ENCODE measurements at places on chromosomes 16 and 17. TPM values are rescaled to one million over a fixed set of nuclear protein-coding genes. Genes with fewer than 3 reads are reported as not detected.
A peak's percentile ranks its signal among the peaks of the same experiment; 100 is the strongest.

SPAG7 gene
- 52.3 TPM for total RNA-seq

SYNGR3 gene
- 3.4 TPM for total RNA-seq

SUPT6H gene
- total RNA-seq = 69.4 TPM

KRT12 gene
- total RNA-seq = not detected

ACADVL gene
- 371 TPM for total RNA-seq

DNA sequence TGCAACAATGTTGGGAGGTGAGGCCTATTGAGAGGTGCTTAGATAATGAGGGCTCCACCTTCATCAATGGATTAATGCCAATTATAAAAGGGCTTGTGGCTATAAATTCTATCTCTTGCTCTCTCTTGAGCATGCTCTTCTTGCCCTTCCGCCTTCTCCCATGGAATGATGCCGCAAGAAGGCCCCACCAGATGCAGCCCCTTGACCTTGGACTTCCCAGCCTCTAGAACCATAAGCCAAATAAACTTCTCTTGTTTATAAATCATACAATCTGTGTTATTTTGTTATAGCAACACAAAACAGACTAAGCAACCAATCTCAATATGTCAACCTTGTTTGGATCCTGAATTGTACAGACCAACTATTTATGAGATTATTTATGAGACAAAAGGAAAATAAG, 20.0 kb downstream of the MYH10 start:
- no peaks in the 10 kb centered on the region for H3K36me3 ChIP-seq
- no peak overlapping the region for H3K27ac ChIP-seq
- no peaks in the 10 kb centered on the region for H3K4me1 ChIP-seq

ARL5C gene
- total RNA-seq = not detected

DNA sequence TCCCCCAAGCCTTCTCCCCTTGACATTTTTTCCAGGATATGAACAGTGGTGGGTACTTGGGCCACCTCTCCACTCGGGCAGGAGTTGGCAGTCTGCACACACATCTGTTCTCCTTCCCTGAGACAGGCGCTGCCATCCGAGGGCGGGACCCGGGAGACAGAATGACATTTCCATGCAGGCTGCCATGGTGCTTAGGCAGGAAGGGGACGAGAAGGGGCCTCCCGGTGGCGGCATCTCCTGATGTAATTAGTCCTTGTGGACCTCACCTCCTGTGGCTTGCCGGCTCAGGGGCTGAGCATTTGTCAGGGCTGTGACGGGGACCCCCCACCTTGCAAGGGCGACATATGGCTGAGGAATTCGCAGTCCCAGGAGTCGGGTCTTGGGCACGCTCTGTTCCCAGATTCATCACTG, 197.2 kb downstream of the FOXL1 start:
- H3K4me1 ChIP-seq = no peaks in the 10 kb centered on the region
- H3K36me3 ChIP-seq = no peaks in the 10 kb centered on the region
- no peak overlapping the region for H3K4me3 ChIP-seq
- no peak overlapping the region for H3K27ac ChIP-seq
- H3K27me3 ChIP-seq = no peaks in the 10 kb centered on the region

IFI35 gene
- total RNA-seq = 110 TPM

GRCh38 chr17:76123191-76123499, 17.9 kb downstream of the FOXJ1 start:
- DNase-seq = no peak
- no peaks in the 10 kb centered on the region for H3K27me3 ChIP-seq
- H3K4me3 ChIP-seq = no peak overlapping the region
- peak overlapping the region; percentile 77 for H3K27ac ChIP-seq
- H3K4me1 ChIP-seq = peaks cover 49% of the 10 kb centered on the region

- no peak overlapping the region for H3K27ac ChIP-seq
- DNase-seq = peak; percentile 70
- H3K36me3 ChIP-seq = no peaks in the 10 kb centered on the region
Measured at GRCh38 chr17:36705874-36706731, 104.7 kb downstream of the MRM1 start.

SNTB2 gene
- 25.5 TPM for total RNA-seq

SULT1A2 gene
- 0.57 TPM for total RNA-seq

- H3K4me1 ChIP-seq = peaks cover 15% of the 10 kb centered on the region
- no peak for DNase-seq
- H3K27ac ChIP-seq = no peak overlapping the region
- H3K4me3 ChIP-seq = no peak overlapping the region
Measured at GRCh38 chr16:86512301-86512859, 2.1 kb downstream of the FOXF1 start.

DNA sequence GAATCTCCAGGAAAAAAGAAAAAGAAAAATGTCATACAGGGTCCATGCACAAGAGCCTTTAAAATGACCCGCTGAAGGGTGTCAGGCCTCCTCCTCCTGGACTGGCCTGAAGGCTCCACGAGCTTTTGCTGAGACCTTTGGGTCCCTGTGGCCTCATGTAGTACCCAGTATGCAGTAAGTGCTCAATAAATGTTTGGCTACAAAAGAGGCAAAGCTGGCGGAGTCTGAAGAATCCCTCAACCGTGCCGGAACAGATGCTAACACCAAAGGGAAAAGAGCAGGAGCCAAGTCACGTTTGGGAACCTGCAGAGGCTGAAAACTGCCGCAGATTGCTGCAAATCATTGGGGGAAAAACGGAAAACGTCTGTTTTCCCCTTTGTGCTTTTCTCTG, 845 bp downstream of the STH start:
- DNase-seq = no peak
- H3K27me3 ChIP-seq = no peaks in the 10 kb centered on the region
- no peaks in the 10 kb centered on the region for H3K4me1 ChIP-seq
- H3K36me3 ChIP-seq = no peaks in the 10 kb centered on the region

DNA sequence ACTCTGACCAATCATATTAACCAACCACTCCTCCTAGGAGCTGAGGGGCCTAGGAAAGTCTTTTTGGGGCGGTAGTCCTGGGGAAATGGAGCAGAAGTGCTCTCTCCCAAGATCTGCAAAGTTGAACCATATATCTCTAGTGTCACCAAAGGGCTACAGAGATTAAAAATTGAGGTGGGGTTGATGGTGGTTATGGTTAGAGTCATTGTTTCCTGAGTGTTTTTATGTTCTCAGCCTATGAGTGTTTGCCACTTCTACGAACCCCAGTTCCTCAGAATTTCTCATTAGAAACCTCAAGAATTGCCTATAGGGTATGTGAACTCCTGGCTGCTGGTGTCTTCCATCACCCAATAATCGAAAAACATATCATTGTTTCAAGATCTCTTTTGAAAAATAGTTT, 217.8 kb downstream of the CDRT15L2 start:
- peaks cover 33% of the 10 kb centered on the region for H3K4me1 ChIP-seq
- peaks cover 4% of the 10 kb centered on the region for H3K27me3 ChIP-seq
- H3K4me3 ChIP-seq = peak overlapping the region; percentile 56
- peak; percentile 37 for DNase-seq
- no peaks in the 10 kb centered on the region for H3K36me3 ChIP-seq

CSF3 gene
- total RNA-seq = not detected

DNAAF1 gene
- total RNA-seq = not detected

DNA sequence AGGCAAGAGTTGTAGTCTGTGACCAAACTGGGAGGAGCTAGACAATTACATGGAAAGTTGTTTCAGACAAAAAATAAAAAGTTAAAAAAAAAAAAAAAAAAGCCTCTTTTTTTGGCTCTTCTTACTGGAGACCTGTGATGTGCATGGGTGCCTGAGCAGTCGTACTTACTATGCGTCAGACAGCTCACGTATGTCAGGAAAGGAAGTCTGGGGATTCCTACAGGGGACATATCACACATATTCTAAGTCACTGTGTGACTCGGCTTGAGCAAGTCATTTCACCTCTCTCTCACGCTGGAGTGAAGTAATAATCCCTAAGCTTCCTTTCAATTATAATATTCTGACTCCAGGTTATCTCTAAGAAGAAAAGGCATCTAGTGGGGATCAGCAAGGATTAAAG, 6.0 kb downstream of the SLFN14 start:
- peaks cover 20% of the 10 kb centered on the region for H3K27me3 ChIP-seq
- no peak overlapping the region for H3K4me3 ChIP-seq
- no peak overlapping the region for H3K27ac ChIP-seq
- no peak for DNase-seq
- H3K36me3 ChIP-seq = no peaks in the 10 kb centered on the region

- no peaks in the 10 kb centered on the region for H3K27me3 ChIP-seq
- no peak overlapping the region for H3K27ac ChIP-seq
- no peak overlapping the region for H3K4me3 ChIP-seq
Measured at GRCh38 chr16:27517664-27518063, 32.0 kb downstream of the GTF3C1 start.

DNA sequence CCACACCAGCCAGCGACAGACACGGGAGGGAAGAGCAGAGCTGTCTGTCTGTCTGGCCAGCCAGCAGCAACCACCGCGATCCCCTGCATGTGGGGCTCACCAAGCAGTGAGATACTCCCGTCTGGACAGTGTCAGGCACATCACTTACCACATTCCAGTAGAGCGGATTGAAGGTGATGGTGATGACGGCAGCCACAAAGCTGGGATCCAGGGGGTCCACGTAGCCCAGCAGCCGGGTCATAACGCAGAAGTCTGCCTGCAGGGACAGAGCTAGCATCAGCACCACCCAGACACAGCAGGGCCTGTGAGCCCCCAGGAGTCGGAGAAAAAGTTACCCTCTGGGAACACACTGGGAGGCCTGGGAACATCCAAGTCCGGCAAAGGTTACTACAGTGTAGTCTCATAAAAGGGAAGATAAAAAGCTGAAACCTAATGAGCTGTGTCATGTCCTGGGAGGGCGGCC, 14.7 kb downstream of the PEMT start:
- H3K4me3 ChIP-seq = no peak overlapping the region
- no peak overlapping the region for H3K27ac ChIP-seq
- DNase-seq = no peak
- H3K27me3 ChIP-seq = no peaks in the 10 kb centered on the region

CHP2 gene
- not detected for total RNA-seq

DNA sequence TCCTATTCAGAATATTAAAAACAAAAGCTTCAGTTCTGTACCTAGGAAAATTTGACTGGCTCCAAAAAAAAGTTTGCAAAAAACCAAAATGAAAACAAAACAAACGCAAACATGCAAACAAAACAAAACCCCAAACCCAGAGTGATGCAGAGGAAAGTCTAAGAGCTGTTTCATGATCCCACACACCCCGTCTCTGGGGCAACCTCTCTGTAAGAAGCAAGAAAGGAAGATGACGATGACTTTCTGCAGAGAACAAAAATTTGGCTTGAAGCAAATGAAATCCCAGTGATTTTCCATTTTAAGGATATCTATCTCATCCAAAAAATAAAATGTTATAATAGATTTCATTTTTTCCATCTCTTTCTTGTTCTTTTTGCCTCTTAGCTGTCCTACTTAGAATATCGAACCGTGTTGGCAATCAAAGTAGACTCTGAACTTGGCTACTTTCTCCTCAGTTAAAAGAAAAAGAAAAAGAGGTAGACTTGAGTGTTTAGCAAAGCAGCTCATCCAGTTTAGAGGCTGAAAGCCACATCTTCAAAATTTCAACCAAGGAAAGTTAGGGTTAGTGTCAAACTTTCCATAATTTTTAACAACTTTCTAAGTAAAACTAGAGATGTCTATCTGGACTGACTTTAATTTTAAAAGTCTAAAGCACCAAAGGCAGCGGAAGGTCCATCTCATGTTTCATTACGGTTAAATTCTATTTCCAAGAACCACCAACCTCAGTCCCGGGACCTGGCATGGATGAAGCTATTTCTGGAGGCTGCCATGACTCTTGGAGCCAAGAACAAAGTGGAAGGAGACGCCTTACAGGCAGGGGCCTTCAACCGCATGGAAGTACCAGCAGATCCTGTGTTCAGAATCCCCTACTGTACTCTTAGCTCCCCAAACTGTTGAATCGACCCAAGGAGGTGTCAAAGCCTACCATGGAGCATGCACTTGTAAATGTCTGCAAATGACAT, 180.8 kb downstream of the XYLT1 start:
- H3K36me3 ChIP-seq = peaks cover 34% of the 10 kb centered on the region
- peaks cover 10% of the 10 kb centered on the region for H3K4me1 ChIP-seq
- peak overlapping the region; percentile 39 for H3K27ac ChIP-seq
- H3K4me3 ChIP-seq = no peak overlapping the region

DNA sequence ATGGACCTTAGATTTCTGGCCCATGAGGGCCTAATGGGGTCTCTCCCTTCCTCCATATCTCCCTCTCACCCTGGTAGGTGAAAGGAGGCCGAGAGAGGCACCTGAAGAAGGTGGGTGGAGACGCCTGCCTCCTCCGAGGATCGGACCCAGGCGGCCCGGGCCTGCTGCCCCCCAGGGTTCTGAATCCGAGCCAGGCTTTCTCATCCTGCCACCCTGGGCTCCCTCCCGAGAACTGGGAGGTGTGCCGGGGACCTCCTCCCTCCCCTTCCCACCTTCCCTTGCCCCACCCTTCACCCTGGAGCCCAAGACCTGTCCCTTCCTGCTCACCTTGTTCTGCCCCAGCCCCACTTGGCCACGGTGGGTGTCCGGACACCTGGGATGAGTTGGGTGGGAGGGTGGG, 5.0 kb downstream of the FBXL19 start:
- H3K4me1 ChIP-seq = peaks cover 18% of the 10 kb centered on the region
- no peak overlapping the region for H3K4me3 ChIP-seq
- H3K36me3 ChIP-seq = peaks cover 11% of the 10 kb centered on the region
- DNase-seq = no peak

CLCN7 gene
- total RNA-seq = 43.9 TPM

MXRA7 gene
- total RNA-seq = 12.4 TPM

DNA sequence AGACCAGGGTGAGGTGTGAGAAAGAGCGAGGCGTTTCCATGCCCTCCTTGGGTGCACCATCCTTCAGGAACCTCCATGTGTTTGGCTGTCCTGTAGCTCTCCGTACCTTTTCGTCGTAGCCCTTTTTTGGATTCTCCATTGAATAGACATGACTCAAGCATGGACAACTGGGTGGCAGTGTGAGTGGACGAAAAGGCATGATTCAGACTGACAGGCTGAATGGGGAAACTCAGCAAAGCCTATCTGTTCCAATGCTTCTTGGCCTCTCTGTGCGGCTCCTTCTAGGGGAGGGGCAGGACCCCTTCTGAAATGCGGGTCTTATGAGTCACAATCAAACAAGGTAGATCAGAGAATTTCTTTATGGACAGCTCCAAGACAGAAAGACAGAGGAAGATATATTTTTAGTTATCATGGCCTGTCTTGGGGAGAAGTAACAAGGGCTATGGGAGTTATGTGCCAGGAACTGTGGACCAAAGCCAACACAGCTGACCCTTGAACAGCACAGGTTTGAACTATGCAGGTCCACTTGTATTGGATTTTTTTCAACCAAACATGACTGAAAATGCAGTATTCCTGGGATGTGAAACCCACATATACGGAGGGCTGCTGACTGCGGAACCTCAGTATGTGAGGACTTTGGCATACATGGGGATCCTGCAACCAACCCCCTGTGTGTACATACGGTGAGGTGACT, 22.9 kb downstream of the ADORA2B start:
- no peak for DNase-seq
- no peak overlapping the region for H3K27ac ChIP-seq
- H3K4me1 ChIP-seq = peaks cover 33% of the 10 kb centered on the region
- peaks cover 2% of the 10 kb centered on the region for H3K36me3 ChIP-seq
- no peaks in the 10 kb centered on the region for H3K27me3 ChIP-seq

KAT8 gene
- total RNA-seq = 63.8 TPM

DNA sequence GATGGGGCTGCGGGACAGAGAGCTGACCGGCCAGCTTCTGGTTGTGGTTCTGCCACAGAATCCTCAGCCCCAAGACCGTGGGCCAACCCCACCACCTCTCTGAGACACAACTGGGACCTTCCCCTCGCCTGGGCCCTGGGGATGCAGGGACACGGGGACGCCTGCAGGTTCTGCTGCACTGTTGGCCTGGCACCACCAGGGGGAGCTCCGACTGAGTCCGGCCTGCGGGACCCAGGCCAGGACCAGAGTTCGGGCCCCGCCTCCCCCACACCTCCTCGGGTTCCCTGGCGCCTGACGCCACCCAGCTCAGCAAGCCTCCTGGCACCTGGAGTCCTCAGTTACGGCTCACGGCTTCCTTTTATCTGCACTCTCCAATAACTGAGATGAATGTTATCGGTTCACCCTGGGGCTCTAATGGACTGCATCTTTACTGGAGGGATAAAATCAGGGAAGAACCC, 27.3 kb downstream of the TBC1D16 start:
- no peaks in the 10 kb centered on the region for H3K27me3 ChIP-seq
- no peak overlapping the region for H3K4me3 ChIP-seq
- H3K36me3 ChIP-seq = no peaks in the 10 kb centered on the region
- H3K27ac ChIP-seq = no peak overlapping the region

CCT6B gene
- total RNA-seq = 1.1 TPM

Measured in activated CD8-positive, alpha-beta T cell treated with anti-CD3 and anti-CD28 coated beads, Interleukin-2, amount 10 ng/mL, durations not matched to agents 7 days and 5 days (primary cell).